ENCODE measurements at places on chromosomes 6 and 20. TPM values are rescaled to one million over a fixed set of nuclear protein-coding genes. Genes with fewer than 3 reads are reported as not detected.

Gene LY6G6C
- 1.2 TPM for total RNA-seq

Gene C6orf58
- total RNA-seq = 0.82 TPM

Gene PRSS16
- 0.57 TPM for total RNA-seq

Gene MEI4
- 0.44 TPM for total RNA-seq

Gene KCNB1
- total RNA-seq = 2.8 TPM

Gene MUC21
- not detected for total RNA-seq

Gene ROS1
- not detected for total RNA-seq

Gene SEMG1
- not detected for total RNA-seq

Gene PTPRA
- total RNA-seq = 86.5 TPM

Gene LST1
- not detected for total RNA-seq

Gene SLC4A11
- total RNA-seq = 0.55 TPM

Gene CLIC5
- 0.20 TPM for total RNA-seq

Gene MYCT1
- total RNA-seq = not detected

Gene TPD52L1
- total RNA-seq = 3.6 TPM

Gene CEP85L
- 18.1 TPM for total RNA-seq

Gene ADGRF5
- not detected for total RNA-seq

Gene TFAP2B
- 73.3 TPM for total RNA-seq

Gene HLA-DRB1
- 0.84 TPM for total RNA-seq

Gene CPXM1
- 200 TPM for total RNA-seq

Gene GRM4
- not detected for total RNA-seq

Gene ULBP1
- 2.3 TPM for total RNA-seq

Gene DCDC2
- total RNA-seq = not detected

Gene MCM8
- 39.8 TPM for total RNA-seq

Gene GLO1
- total RNA-seq = 149 TPM

Gene RNF182
- 3.0 TPM for total RNA-seq

Gene PANK2
- 66.9 TPM for total RNA-seq

Gene WFDC10B
- total RNA-seq = not detected

Gene LY6G5B
- 24.2 TPM for total RNA-seq

Gene MYMX
- not detected for total RNA-seq

Gene TNFRSF21
- total RNA-seq = 16.4 TPM

Gene ADGB
- total RNA-seq = not detected

Gene PLN
- total RNA-seq = not detected

Gene KCNG1
- 4.5 TPM for total RNA-seq

Gene LTB
- total RNA-seq = not detected

Gene TMEM170B
- total RNA-seq = 19.3 TPM

Gene TGM3
- 0.43 TPM for total RNA-seq

Gene APOBEC2
- not detected for total RNA-seq

Gene NR2E1
- total RNA-seq = not detected

Gene SLC13A3
- 6.1 TPM for total RNA-seq
